ENCODE measurements at places on chromosomes 16 and 17.

GRCh38 chr16:3283543-3284447 lies 504 bp downstream of the ZNF263 start:
- DNase-seq: no peak

- DNase-seq: no peak
Observed at GRCh38 chr17:59266745-59267144, 46.4 kb downstream of the GDPD1 start.

DNA sequence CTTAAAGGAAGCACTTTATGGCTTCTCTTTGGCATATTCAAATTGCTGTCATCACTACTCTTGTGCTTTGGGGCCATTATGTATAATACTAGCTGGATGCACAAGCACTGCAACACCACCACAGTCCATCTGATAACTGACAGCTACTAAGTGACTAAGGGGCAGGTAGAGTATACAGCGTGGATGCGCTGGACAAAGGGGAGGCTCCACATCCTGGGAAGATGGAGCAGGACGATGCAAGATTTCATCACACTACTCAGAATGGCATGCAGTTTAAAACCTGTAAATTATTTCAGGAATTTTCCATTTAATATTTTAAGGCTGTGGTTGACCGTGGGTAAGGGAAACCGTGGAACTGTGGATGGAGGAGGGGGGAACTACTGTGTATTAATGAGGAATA lies 25.0 kb downstream of the MPRIP start:
- DNase-seq: peak; percentile 47

GRCh38 chr17:30236766-30237165 lies 1.3 kb upstream of the SLC6A4 start:
- no peak for DNase-seq

DNA sequence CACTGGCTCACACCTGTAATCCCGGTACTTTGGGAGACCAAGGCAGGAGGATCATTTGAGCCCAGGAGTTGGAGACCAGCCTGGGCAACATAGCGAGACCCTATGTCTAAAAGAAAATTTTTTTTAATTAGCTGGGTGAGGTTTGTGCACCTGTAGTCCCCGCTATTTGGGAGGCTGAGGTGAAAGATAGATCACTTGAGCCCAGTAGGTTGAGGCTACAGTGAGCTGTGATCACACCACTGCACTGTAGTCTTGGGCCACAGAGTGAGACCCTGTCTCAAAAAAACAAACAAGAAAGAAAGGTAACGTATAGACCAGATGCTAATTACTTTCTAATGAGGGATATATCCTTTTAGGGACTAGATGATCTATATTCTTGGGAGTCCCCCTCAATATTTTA lies 8.1 kb downstream of the NOL11 start:
- DNase-seq: no peak

- peak; percentile 94 for DNase-seq
Observed at GRCh38 chr17:67528751-67529436, 151.8 kb downstream of the PITPNC1 start.

GRCh38 chr17:57811638-57812280 lies 38.1 kb downstream of the MRPS23 start:
- no peak for DNase-seq

DNA sequence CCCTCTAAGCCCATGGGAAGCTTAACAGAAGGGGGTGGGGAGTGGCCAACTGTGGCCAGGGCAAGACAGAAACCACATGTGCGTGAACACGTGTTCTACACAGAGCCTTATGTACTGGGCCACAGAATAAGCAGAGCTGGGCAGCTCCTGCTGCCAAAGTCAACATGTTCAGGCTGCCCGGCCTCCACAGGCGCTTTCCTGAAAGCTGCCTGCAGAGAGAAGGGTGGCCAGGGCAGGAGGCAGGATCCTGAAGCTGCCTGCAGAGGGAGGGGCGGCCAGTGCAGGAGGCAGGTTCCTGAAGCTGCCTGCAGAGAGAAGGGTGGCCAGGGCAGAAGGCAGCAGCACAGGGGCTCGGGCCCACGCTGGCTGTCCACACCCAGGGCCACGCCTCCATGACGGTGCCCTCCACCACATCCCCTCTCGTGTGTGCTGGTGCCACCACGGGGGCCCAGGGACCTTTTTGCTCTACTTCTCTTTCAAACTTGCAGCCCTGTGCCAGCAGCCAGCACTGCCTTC lies 79.5 kb downstream of the ANKRD11 start:
- DNase-seq: no peak

Measured in urothelium cell line (cell line).